B cell (primary cell): ENCODE measurements at places on chromosomes 6 and 20. TPM values are rescaled to one million over a fixed set of nuclear protein-coding genes. Genes with fewer than 3 reads are reported as not detected.

Gene SENP6
- 161 and 178 TPM in 2 replicates for total RNA-seq

Gene LHFPL5
- not detected in 2 replicates for total RNA-seq

Gene CLDN20
- not detected in 2 replicates for total RNA-seq

Gene HEY2
- not detected in 2 replicates for total RNA-seq

Gene PLAGL1
- 32.6 and 36.0 TPM in 2 replicates for total RNA-seq

Gene TAPBP
- 288 and 302 TPM in 2 replicates for total RNA-seq

Gene LIME1
- 14.5 and 14.8 TPM in 2 replicates for total RNA-seq

Gene PGC
- total RNA-seq: not detected in 2 replicates

Gene FAM83B
- not detected in 2 replicates for total RNA-seq

Gene PTCRA
- not detected in 2 replicates for total RNA-seq

Gene SPTLC3
- not detected in 2 replicates for total RNA-seq

Gene POU3F2
- total RNA-seq: not detected in 2 replicates

Gene LPA
- not detected in 2 replicates for total RNA-seq

Gene ZNF311
- 0.10 and 0.17 TPM in 2 replicates for total RNA-seq

Gene HLA-C
- 972 and 998 TPM in 2 replicates for total RNA-seq

Gene PRKN
- total RNA-seq: 6.2 and 6.7 TPM in 2 replicates

Gene DPPA5
- not detected in 2 replicates for total RNA-seq

Gene TREM2
- not detected in 2 replicates for total RNA-seq

Gene PRPH2
- total RNA-seq: 0.10 and 0.15 TPM in 2 replicates

Gene BMP5
- total RNA-seq: not detected in 2 replicates

Gene ZNF391
- total RNA-seq: 4.4 and 7.0 TPM in 2 replicates

Gene OTOR
- not detected in 2 replicates for total RNA-seq

Gene UNC5CL
- total RNA-seq: 4.6 and 4.7 TPM in 2 replicates

Gene MRAP2
- not detected in 2 replicates for total RNA-seq

Gene SNAP25
- total RNA-seq: not detected in 2 replicates

Gene BPIFA1
- total RNA-seq: not detected in 2 replicates

Gene SALL4
- not detected in 2 replicates for total RNA-seq

Gene RCAN2
- not detected in 2 replicates for total RNA-seq

Gene HCRTR2
- not detected in 2 replicates for total RNA-seq

Gene GRM1
- not detected in 2 replicates for total RNA-seq

Gene PNLDC1
- total RNA-seq: 0.46 and 0.71 TPM in 2 replicates

Gene WFDC8
- total RNA-seq: not detected in 2 replicates

Gene NOX3
- not detected in 2 replicates for total RNA-seq

Gene COX4I2
- not detected in 2 replicates for total RNA-seq

Gene CENPB
- total RNA-seq: 43.7 and 46.4 TPM in 2 replicates

Gene CLVS2
- total RNA-seq: not detected in 2 replicates

Gene TMEM30A
- 53.9 and 55.3 TPM in 2 replicates for total RNA-seq

Gene EBF4
- 4.7 and 5.0 TPM in 2 replicates for total RNA-seq

Gene LTB
- total RNA-seq: 473 and 488 TPM in 2 replicates

Gene R3HDML
- total RNA-seq: not detected in 2 replicates

Gene PACRG
- not detected in 2 replicates for total RNA-seq

Gene FRK
- total RNA-seq: 0.07 TPM in 2 replicates

Gene SLC35F1
- total RNA-seq: not detected in 2 replicates

Gene SOX18
- not detected in 2 replicates for total RNA-seq

Gene KCNK16
- not detected in 2 replicates for total RNA-seq

Gene UBD
- total RNA-seq: not detected in 2 replicates

Gene SEL1L2
- total RNA-seq: not detected in 2 replicates
